ENCODE measurements at places on chromosomes 7 and 10. TPM values are rescaled to one million over a fixed set of nuclear protein-coding genes. Genes with fewer than 3 reads are reported as not detected.

DNA sequence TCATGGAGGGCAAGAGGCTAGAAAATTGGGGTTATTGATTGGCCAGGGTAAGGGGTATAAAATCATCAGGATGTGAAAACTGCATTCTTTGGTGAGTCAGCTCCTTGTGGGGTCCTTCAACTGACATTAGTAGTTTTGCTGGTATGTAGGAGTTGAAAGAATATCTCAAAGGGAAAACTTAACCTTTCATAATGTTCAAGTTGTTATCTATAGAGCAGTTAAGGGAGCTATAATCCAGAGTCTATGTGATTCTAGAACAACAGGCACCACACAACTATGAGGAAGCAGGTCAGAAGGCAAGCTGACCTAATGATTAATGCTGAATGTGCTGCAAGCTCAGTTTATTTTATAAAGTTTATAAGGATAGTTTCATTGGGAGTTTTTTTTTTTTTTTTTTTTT lies 13.7 kb downstream of the PRPS1L1 start:
- H3K27me3 ChIP-seq, result no peaks in the 10 kb centered on the region
- no peak overlapping the region for H3K4me3 ChIP-seq
- DNase-seq, result no peak
- H3K27ac ChIP-seq, result no peak overlapping the region
- no peaks in the 10 kb centered on the region for H3K36me3 ChIP-seq
- H3K4me1 ChIP-seq, result no peaks in the 10 kb centered on the region

GRCh38 chr7:102917436-102918353 lies 4.9 kb downstream of the LRRC17 start:
- no peaks in the 10 kb centered on the region for H3K36me3 ChIP-seq
- no peak overlapping the region for H3K4me3 ChIP-seq
- H3K27ac ChIP-seq, result no peak overlapping the region
- peaks cover 7% of the 10 kb centered on the region for H3K4me1 ChIP-seq

- peak overlapping the region; percentile 13 for H3K27ac ChIP-seq
- H3K4me1 ChIP-seq, result peaks cover 40% of the 10 kb centered on the region
- DNase-seq, result no peak
- peaks cover 5% of the 10 kb centered on the region for H3K27me3 ChIP-seq
- H3K36me3 ChIP-seq, result no peaks in the 10 kb centered on the region
Measured at GRCh38 chr10:11687779-11688447, 54.3 kb upstream of the ECHDC3 start.

DNA sequence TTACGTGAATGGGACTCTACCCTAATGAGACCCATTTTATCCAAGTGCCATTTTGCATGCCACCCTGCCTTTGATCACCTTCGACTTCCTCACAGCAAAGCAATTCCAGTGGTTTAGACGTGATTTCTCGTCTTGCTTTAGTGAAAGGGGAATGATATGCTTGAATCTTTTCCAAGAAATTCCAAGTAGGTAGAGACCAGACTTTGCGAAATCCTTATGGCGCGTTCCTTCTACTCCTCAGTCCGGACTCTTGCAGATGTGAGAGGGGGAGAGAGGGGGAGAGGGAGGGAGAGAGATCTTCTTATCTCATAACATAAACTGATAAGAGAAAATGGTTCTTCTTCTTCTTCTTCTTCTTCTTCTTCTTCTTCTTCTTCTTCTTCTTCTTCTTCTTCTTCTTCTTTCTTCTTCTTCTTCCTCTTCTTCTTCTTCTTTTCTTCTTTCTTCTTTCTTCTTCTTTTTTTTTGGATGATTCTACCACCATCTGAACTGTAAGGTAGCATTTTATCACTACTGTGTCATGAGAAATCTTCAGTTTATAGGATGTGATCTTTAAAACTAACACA lies 883 bp downstream of the SPAG6 start:
- no peak overlapping the region for H3K4me3 ChIP-seq
- peaks cover 10% of the 10 kb centered on the region for H3K4me1 ChIP-seq
- H3K36me3 ChIP-seq, result no peaks in the 10 kb centered on the region
- DNase-seq, result peak; percentile 5

TFAM gene
- total RNA-seq, result 37.5 TPM

NUP205 gene
- 37.2 TPM for total RNA-seq

All from muscle of leg (tissue), 16 donors.